ENCODE measurements at places on chromosomes 4 and X.

DNA sequence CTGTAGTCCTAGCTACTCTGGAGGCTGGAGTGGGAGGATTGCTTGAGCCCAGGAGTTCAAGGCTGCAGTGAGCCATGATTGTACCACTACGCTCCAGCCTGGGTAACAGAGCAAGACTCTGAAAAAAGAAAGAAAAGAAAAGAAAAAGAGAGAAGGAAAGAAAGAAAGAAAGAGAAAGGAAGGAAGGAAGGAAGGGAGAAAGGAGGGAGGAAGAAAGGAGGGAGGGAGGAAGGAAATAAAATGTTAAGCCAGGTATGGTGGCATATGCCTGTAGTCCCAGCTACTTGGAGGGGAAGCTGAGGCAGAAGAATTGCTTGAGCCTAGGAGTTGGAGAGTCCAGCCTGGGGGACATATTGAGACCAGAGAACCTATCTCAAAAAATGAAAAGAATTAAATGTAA, 12.0 kb downstream of the STAP1 start:
- no peak for DNase-seq

GRCh38 chr4:78057600-78058550, 752 bp downstream of the FRAS1 start:
- DNase-seq: no peak

DNA sequence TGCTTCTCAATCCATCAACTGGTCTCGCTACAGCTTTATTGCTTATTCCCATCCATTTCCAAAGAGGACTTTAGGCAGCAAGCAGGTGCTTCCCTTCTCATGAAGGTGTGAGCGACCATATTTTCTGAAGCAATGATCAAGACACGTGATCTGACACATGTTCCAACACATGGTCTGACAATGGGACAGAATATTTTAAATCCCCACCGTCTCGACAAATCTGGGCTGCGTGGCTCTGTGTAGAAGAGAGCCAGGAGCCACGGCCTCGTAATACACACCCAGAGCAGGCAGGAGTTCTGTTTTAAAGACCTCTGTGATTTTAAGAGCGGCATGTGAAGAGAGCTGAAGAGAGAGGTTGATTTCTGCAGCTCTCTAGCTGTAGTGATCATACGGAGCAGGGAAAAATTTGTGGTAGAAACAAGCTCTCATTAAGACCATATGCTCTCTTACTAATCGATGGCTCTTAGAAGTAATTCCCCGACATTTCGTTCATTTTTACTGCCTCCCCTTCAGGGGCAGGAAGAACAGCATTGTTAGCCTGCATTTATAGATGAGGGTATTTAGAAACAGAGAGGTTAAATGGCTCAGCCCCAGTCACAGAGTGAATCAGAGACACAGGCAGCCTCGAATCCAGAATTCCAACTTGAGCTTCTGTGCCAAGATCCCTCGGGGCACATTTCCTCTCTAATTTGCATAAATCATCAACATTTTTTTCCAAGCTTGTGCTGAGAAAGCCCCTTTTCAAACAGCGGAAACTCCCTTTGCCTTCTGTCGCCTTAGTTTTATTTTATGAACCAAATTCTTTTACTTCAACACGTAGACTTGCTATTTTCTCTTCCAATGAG, 91.0 kb upstream of the BCOR start:
- no peak for DNase-seq

DNA sequence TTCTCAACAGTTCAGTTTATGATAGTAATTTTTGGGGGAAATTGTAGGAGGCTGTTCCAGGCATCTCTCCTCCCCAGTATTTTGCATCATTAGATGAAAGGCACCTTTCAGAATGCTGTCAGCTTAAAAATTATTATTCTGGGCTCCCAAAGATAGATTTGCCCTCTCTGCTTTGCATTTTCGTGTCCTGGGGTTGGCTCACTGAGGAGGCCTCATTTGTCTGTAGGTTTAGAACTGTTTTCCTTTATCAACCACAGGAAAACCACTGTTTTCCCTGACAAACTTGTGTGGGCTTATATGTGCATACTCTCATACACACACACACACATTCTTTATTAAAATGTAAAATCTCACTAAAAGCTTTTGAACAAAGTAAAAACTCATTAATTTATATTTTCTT, 197.2 kb upstream of the VCX3A start:
- DNase-seq: no peak

GRCh38 chr4:113077575-113077974, 28.1 kb downstream of the ANK2 start:
- no peak for DNase-seq

DNA sequence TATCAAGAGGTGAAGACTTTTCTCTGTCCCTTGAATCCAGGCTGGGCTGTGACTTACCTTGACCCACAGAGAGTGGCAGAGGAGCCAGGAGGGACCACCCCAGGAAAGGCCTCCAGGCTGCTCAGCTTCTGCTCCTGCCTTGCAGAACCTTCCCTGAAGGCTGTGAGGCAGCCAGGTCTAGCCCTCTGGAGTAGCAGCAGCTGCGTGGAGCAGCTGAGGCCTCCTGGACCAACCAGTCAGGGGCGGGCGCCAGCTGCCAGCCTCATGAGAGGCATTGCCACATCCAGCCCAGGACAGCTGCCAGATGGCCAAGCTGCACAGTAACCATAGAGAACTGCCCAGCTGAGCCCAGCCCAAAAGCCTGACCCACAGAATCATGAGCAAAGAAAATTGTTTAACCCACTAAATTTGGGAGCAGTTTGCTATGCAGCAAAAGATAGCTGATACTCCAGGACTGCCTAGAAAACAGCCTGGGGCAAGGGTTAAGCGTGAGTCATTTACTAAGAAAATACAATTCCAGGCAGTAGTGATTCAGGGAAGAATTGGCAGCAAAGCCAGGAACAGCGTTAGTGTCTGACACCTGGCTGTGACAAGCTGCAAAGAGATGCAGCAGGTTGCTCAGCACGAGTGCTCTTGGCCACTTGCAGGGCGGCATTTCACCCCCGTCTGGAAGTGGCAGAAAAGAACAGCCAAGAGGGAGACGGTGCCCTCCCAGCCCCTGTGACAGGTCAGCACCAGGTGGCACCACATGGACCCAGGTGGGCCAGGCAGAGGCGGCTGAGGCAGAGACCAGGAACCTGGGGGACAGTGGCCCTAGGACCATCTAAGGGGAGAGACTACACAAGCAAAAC, 14.7 kb upstream of the PDE6B start:
- no peak for DNase-seq

DNA sequence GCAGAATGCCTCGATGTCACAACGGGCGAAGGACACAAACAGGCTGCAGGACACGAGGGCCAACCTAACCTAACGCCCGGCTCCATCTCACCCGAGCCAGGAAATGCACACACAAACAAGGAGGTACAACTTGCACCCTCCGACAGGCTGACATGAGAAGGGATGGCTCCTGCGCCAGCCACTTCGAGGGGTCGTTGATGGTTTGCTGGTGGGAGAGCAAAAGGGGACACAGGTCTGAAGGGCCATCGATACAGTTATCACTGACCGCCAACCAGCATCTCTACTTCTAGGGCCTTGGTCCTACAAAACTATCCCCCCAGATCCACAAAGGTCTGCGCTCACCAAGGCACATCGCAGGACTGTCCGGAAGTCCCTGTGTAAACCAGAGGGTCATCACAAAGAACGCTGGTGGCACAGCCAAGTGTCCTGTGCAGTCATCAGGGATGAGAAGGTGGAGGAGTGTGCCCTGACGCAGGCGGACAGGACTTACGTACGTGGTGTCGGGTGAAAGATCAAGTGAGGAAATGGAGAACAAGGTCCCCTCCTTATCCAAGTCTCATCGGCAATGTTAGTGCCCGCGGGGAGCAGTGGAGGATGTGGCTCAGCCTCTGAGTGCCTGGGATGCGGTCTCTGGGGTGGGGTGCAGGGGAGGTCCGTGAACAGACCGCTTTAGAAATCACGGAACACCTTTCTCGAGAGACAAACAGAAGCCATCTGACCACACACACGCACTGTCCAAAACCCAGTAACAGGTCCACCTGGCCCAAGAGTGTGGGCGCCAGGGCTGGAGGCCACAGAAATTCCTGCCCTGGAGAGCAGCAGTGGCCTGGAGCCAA, 7.0 kb downstream of the MXD4 start:
- DNase-seq: no peak

DNA sequence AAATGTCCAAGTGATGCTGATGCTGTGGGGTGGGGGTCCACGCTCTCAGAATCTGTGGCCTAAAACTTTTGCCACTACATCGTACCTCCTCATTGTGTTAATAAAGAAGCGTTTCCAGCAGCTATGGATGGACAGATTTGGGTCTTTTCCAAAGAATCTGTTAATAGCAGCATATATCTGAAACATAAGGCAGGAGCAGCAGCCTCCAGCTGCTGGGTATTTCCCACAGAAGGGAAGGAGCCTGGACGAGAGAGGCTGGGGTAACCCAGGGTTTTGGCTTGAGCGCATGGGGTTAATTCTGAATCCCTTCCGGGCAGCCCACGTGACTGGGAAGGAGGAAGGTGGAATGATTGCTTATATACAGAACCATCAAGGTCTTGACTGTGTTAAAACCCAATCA, 332.4 kb downstream of the BCOR start:
- no peak for DNase-seq

DNA sequence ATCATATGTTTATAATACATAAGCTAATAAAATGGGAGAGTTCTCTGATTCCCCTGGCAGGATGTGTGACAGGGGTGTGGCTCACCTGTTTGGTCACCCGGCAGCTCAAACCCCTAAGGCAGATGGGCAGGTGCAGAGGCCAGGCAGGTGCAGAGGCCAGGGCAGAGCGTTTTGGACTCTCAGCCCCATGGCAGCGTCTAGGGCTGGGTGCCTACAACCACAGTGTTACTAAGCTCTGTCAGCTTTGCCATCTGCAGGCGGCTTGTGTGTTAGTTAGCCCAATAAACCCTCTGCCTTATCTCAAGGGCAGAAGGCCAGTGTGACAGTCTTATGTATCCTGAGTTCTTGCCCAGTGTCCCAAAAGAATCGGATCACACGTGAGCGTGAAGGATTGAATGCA, 54.0 kb upstream of the UGT2B15 start:
- no peak for DNase-seq

- no peak for DNase-seq
Measured at GRCh38 chr4:99099311-99099710, 10.7 kb upstream of the ADH5 start.

DNA sequence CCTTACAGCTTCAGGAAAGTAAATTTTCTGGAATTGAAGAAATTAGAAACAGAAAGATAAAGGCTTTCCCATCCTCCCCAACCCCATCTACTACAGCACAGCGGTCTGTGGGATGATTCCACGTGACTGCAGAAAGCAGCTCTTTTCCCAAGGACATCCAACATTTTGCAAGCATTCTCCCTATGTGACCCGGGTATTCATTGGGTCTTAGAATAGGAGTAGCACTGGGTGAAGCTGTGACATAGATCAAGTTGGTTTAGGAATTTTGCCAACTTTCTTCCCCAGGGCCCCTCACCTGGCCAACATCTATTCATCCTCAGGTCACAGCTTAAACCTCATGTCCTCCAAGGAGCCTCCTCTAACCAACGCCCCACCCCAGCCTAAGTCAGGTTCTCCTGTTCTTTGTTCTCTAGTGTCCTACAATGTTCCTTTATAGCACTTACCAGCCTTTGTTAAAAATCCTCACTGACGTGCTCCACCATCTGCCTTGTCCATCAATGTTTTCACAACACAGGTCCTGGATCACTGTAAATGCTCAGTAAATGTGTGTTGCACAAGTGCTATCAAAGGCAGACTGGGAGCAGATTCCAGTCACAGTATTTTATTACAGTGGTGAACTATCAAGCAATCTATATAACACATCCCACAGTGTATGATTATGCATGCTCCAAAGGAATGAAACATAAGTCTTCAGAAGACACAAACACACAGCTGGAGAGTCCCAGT, 80.9 kb upstream of the MTM1 start:
- no peak for DNase-seq

DNA sequence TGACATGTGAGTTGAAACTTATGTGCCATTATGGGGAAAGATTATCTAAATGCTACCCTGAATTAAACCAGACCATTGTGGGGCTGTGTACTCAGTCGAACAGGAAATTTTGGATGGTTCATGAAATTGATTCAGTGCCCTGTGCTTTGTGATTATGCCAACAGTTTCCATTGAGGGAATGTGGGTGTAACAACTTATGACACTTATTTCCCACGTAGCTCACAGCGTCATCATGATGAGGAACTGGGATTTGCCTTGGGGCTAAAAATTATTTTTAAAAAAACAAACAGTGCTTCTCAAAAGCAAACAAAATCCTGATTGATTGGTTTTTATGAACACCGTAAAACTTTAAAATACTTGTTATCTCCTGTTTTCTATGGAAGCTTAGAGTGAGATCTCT, 8.3 kb upstream of the CLTRN start:
- DNase-seq: no peak

- DNase-seq: no peak
Measured at GRCh38 chrX:13252726-13253125, 67.1 kb downstream of the ATXN3L start.

DNA sequence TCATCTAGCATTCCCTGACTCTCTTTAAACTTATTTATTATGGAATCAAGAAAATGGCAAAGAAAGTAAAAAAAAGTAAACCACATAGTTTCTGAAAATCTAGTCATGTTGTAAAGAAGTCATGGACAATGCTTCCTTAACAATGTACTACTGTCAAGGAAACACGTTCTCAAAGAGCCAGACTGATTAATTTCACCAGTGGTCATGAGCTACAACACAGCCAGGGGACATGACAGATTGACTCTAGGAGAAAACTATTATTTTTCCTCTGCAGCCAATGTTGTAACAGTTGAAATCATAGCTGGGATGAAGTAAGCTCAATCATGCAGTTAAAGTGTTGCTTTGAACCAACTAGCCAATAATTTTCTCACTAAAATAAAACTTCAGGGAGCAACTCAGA, 109.2 kb downstream of the MAPK10 start:
- DNase-seq: no peak

DNA sequence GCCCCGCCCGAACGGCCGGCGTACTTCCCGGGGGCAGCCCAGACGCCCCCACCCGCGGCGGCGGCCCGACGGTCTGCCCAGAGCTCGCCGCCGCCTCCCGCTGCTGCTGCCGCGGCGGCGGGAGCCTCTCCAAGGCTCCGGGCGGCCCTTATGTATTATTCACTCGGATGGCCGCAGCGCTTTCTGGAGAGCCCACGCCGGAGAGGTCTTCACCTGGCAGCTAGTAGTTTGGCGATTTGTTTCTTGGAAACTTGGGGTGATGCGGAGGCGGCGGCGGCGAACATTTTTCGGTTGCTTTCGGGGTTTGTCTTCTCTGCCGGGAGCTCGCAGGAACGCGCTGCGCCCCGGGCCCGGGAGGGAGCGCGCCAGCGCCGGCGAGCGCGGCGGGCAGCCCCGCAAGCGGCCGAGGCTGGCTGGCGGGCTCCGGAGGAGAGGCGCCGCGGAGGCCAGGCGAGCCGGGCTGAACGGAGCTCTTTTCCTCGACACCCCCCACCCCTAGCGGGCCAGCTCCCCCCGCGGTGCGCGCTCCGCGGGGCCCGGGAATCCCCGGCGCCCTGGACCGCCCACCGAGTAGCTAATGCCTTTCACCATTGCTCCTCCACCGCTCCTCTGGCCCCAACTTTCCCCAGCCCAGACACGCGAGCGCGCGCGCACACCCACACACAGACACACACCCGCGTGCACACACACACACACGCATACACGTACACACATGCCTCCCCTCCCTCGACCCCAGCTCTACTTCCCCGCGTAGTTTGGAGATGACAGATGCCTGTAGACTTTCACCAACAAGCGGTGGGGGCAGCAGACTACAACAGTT, 113.5 kb downstream of the DHX15 start:
- DNase-seq: no peak

Data from stimulated activated CD8-positive, alpha-beta memory T cell treated with anti-CD3 and anti-CD28 coated beads, Interleukin-15, amount 100 ng/mL, for 48 hours (primary cell).